ENCODE measurements at places on chromosomes 16 and 17.

- no peak for DNase-seq
These were observed 31.5 kb downstream of the NEUROD2 start for GRCh38 chr17:39576187-39576586.

DNA sequence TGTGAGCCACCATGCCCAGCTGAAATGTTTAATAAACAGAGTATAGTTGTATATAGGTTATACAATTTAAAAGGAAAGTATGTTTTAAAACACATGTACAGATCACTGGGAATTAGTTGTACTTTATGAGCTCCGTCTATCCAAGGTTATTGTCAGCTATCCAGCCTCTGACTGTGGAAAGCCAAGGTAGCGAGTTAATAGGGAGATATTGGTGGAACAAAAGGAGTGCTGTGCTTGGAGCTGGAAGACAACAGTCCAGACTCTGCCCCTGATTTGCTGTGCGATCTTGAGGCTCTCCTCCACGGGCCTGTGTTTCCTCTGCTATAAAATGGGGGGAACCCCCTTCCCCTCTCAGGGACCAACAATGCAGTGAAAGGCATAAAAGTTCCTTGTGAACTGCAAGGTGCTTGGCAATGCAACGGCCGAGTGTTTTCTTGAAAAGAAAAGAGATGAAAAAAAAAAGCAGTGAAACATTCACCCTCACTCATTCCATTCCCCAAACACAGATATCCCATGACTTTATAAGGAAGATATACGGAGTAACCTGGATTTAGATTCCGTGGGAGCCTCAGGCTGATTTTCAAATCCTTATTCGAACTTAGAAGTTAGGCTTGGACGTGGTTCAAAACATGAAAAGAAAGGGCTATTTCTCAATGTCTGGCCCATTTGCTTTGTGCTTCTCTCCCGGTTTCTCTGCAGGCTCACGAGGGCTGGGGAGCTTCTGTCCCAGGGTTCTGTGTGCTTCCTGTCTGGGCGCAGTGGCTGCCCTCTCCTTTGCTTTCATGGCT is 34.1 kb downstream of the CUEDC1 start:
- DNase-seq = no peak

DNA sequence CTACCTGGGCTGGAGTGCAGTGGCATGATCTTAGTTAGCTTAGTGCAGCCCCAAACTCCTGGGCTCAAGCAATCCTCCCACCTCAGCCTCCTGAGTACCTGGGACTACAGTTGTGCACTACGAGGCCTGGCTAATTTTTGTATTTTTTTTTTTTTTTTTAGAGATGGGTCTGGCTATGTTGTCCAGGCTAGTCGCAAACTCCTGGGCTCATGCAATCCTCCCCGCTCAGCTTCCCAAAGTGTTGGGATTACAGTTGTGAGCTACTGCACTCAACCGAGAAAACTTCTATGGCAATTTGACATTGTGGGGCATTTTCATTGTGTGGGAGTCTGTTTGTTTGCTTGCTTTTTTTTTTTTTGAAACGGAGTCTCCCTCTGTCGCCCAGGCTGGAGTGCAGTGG is 30.0 kb downstream of the CRISPLD2 start:
- DNase-seq = no peak

GRCh38 chr17:54861471-54861983 is 39.1 kb upstream of the TOM1L1 start:
- no peak for DNase-seq

- no peak for DNase-seq
These were observed 178.9 kb downstream of the C16orf95 start for GRCh38 chr16:87138316-87138715.
